ENCODE measurements at places on chromosomes 6 and 20.

GRCh38 chr20:21767739-21768223, 62.3 kb downstream of the PAX1 start:
- peak; percentile 81 for DNase-seq

GRCh38 chr6:20575704-20576451, 41.6 kb downstream of the CDKAL1 start:
- peak; percentile 19 for DNase-seq

DNA sequence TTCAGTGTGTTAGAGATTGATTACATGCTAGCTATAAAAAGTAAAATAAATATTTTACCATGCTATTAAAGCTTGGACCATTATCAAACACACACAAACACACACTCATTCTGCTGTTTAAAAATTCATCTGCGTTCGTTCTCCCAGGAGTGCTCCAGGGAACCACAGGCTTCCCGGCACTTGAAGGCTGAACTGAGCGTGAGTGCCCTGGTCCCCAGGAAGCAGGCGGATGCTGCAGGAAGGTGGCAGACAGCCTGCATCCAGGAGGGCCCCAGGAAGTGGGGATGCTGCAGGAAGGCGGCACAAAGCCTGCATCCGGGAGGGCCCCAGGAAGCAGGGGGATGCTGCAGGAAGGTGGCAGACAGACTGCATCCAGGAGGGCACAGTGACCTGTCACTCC, 147.2 kb upstream of the SNX9 start:
- DNase-seq, result peak; percentile 33

- DNase-seq, result no peak
Measured at GRCh38 chr6:92864966-92865555, 554.3 kb downstream of the EPHA7 start.

DNA sequence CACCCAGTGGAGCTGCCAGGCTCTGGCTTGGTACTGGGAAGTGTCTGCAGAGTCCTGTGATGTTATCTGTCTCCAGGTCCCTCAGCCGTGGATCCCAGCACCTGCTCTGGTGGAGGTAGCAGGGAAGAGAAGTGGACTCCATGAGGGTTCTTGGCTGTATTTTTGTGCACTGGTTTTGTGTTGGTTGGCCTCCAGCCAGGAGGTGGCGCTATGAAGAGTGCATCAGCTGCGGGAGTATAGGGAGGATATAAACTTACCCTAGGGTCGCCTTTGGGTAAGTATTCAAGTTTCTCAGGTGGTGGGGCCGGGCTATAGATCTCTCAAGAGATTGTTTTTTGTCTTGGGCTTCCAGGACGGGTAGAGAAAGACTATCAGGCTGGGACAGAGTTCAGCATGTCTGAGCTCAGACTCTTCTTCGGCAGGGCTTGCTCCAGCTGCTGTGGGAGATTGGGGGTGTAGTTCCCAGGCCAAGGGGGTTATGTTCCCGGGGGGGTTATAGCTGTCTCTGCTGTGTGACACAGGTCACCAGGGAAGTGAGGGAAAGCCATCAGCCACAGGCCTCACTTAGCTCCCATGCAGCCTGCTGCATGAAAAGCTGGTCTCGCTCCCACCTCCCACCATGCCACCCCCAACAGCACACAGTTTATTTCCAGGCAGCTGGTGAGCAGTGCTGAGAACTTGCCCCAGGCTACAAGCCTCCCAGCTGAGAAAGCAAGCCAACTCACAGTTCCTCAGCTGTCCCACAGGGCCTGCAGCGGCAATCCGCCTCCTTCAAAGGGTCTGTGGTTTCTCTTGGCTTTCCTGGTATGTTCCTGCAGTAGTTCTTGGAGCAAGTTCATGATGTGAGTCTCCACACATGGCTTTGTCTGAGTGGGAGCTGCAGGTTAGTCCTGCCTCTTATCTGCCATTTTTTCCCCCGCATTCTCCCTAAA, 115.7 kb downstream of the AIG1 start:
- no peak for DNase-seq

GRCh38 chr6:31158863-31159855, 770 bp downstream of the TCF19 start:
- no peak for DNase-seq

DNA sequence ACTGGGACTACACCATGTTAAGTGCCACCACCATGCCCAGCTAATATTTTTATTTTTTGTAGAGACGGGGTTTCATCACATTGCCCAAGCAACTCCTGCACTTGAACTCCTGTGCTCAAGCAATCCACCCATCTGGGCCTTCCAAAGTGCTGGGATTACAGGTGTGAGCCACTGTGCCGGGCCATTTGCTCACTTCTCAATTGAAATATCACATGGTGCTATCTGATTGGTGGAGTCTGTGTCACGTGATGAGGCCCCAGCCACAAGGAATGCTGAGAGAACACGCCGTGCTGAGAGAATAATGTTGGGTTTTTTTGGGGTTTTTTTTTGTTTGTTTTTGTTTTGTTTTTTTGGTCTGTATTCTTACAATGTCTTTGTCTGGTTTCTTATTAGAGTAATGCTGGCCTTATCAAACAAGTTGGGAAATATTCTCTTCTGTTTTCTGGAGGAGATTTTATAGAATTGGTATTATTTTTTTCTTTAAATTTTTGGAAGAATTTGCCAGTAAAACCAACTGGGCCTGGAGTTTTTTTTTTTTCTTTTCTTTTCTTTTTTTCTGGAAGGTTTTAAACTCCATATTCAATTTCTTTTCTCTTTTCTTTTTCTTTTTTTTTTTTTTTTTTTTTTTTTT, 183.2 kb upstream of the KCNG1 start:
- DNase-seq, result no peak
